ENCODE measurements at places on chromosomes 6 and 20. TPM values are rescaled to one million over a fixed set of nuclear protein-coding genes. Genes with fewer than 3 reads are reported as not detected.
A peak's percentile ranks its signal among the peaks of the same experiment; 100 is the strongest.

DNA sequence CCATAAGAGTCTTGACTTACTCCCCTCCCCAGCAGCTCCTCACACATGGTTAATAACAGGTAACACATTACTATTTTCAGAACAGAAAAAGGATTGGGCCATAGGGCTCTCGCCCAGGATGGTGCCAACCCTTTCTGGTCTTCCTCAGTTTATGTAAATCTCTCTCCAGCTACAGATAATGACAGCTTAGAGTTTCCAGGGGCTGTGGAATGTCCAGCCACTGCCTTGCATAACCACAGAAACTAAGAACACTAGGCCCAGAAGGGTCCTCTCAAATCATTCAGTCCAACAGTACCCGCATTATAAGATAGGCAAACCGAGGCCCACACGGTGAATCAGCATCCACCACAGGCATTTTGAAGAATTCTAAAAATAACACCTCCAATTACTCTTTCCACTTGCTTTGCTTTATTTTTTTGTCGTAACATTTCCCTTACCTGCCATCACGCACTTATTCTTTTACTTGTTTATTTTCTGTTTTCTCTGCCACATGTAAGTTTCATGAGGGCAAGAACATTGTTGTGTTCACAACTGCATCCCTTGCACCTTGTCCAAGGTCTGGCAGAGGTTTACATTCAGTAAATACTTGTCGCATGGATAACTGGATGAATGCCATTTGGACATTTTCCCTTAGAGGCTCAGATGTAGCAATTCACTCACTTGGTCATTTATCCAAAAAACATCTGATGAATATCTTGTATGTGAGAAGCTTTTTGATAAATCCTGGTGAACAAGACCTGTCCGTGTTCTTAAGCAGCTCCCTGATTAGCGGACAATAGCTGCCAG is 6.4 kb upstream of the SDC4 start:
- H3K27ac ChIP-seq: peak overlapping the region; percentile 91
- no peak for DNase-seq
- H3K4me1 ChIP-seq: peaks cover 62% of the 10 kb centered on the region
- peak overlapping the region; percentile 72 for H3K4me3 ChIP-seq
- H3K27me3 ChIP-seq: no peaks in the 10 kb centered on the region
- no peaks in the 10 kb centered on the region for H3K36me3 ChIP-seq

DNA sequence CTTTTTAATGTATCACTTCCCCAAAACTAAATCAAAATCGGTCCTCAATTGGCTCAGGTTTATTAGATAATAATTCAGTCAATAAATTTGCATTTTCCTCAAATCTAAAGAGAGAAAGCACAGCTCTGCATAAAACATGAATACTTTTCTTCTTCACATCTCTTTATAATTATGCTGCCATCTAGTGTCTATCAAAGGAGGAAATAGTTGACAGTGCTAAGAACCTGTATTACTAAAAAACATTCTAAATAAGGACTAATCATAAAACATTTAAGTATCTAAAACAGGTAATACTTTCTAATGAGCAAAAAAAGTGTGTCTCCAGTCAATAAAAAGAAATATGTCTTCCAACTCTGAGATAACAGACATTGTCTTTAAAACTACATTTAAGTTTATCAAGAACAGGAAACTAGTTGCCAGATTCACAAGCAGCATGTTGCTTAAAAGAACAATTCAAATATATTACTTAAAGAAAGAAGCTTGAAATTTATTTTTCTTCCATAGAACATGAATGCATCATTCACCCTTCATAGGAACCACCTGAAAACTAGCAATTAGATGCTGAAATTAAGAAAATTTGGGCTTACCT is 56.5 kb upstream of the DST start:
- no peaks in the 10 kb centered on the region for H3K27me3 ChIP-seq
- no peak for DNase-seq
- no peaks in the 10 kb centered on the region for H3K4me1 ChIP-seq
- no peaks in the 10 kb centered on the region for H3K36me3 ChIP-seq

- no peaks in the 10 kb centered on the region for H3K4me1 ChIP-seq
- no peaks in the 10 kb centered on the region for H3K36me3 ChIP-seq
- no peak overlapping the region for H3K4me3 ChIP-seq
- DNase-seq: no peak
Measured at GRCh38 chr20:24808616-24809015, 140.5 kb upstream of the CST7 start.

- DNase-seq: no peak
- no peak overlapping the region for H3K4me3 ChIP-seq
- H3K36me3 ChIP-seq: no peaks in the 10 kb centered on the region
- peaks cover 7% of the 10 kb centered on the region for H3K4me1 ChIP-seq
- H3K27me3 ChIP-seq: no peaks in the 10 kb centered on the region
Measured at GRCh38 chr6:157283330-157283898, 39.9 kb downstream of the TMEM242 start.

The ERVFRD-1 gene
- not detected for total RNA-seq

The SLC32A1 gene
- total RNA-seq: 0.12 TPM
